CD4-positive, alpha-beta T cell treated with Interleukin-2 at 100 ng/mL for 4 hours (primary cell): ENCODE measurements at places on chromosomes 5 and 9.

DNA sequence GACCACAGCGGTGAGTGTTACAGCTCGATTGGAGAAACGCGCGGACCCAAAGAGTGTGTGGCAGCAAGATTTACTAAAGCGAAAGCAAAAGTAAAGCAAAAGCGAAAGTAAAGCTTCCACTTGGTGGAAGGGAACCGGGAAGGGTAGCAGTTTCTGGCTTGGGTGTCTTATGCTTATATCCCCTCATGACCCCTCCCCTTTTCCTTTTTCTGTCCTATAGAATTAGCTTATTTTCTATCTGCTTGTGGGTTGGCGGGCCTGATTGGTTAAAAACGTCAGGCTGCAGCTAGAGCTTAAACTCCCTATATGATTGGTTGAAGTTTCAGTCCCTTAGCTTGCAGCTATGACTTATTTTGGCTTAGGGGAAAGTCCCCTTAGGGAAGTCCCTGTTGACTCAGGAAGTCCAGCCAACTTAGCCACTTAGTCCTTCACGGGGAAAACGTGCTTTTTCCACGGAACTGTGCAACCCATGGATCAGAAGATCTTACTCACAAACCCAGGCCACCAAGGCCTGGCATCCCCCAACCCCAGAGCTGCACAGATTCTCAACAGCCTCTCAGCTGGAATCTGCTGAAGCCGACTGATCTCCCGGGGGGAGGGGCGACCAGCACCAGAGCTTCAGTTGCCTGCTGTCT, 114.2 kb upstream of the ADAMTS16 start:
- no peak for DNase-seq

- DNase-seq, result no peak
Observed at GRCh38 chr5:160516696-160517530, 95.3 kb downstream of the PTTG1 start.

GRCh38 chr5:170097934-170098333, 7.8 kb upstream of the FOXI1 start:
- DNase-seq, result no peak

DNA sequence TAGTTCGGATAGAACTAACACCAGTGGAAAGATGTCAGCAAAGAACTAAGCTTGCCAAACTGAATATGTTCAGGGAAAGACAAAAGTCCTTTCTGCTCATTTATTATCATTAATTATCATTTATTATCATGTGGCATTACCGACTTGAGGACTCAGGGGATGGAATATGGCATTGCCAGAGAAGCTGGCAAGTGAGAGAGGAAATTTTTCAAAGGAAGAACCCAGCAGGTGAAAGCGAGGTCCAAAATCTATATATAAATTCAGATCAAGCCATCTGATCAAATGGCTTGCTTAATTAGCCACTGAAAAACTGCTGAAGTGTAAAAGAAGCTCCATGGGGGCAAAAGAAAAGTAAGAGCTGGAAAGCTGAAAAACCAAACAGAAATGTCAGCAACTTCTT, 1049.6 kb upstream of the SEMA6A start:
- no peak for DNase-seq

- no peak for DNase-seq
Observed at GRCh38 chr5:60514152-60514551, 185.8 kb downstream of the DEPDC1B start.

DNA sequence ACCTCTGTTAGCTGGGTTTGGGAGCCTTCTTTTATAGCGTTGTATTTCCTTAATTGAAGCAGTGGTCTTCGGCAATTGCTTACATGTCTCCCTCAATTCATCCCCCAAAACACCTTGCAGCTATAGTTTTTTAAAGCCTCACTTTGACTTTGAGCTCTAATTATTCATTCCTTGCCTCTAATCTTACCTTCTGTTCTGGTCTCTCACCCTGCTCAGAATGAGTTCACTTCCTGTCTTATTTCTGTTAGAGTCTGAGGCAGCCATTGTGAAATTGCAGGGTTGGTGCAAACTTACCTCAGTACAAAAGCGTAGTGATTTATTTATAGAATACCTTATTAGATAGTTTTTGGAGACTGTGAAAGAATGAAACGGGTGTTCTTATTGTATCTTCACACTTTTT, 35.0 kb downstream of the AOPEP start:
- no peak for DNase-seq

DNA sequence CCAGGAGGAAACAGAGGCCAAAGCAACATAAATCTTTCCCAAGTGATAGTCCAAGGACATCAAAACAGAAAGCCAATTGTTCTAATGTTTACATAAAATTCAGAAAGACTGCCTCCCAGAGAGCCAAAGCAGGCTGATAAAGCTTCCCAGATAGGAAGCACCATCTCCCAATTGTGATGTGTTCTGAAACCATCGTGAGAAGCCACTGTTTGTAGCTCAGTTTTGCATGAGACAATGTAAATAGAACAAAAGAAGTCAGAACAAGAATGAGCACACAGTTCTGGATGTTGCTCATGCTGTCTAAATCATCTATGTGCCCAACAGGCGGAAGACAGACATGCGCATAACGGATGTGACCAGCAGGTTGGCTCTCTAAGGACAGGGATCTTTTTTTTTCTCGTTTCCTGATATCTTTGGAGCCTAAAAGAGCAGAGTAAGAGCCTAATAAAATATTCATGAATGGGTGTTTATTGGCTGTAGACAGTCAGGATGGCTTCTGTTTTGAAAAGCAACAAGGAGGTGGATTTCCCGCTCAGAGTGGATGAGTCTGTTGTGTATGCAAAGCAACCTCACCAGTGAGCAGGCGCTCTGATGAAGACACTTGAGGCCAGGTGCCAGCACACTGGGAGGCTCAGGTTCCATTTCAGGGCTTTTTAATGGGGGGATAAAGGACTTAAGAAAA, 113.6 kb downstream of the GNA14 start:
- DNase-seq, result no peak

- DNase-seq, result no peak
Observed at GRCh38 chr5:147406636-147407035, 103.2 kb downstream of the DPYSL3 start.

GRCh38 chr9:77523891-77524290, 124.2 kb downstream of the GNA14 start:
- DNase-seq, result no peak

DNA sequence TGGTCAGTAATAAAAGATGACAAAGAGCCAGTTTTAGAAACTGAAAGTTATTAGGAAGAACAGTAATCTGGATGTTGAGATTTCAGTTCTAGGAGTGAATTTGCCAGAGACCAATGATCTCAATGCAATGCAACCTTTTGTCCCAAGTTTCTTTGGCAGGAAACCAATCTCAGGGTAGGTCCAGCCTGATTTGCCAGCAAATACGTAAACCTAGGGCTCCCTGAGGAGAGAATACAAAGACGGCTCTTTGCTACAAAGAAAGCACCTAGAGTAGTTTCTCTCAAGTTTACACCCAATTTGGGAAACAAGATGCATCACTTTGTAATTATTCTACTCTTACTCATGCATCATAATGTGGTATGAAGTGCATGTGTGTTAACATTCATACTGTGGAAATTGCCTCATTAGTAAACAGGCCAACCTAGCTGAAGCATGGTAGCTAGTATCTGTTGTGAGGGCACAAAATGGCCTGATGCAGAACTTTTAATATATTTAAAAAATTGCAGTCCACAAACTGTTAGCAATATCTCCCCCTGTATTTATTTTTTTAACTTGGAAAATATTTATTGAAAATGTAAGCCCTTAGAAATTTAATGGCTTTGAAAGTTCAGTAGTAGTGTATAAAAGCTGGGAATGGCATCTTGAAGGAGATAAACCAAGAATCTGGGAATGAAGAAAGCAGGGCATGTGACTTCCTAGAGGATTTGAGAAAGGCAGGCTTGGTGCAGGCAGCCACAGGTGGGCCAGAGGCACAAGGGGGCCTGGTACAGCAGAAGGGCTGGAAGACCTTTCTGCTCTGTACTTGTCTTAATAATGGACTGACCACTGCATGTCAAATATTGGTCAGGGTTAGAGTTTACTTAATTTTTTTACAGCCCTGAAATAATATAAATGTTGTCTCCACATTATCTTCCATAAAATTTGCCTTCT, 59.5 kb downstream of the MAST4 start:
- no peak for DNase-seq

- DNase-seq, result no peak
Observed at GRCh38 chr5:172909931-172910502, 49.2 kb upstream of the RPL26L1 start.

GRCh38 chr9:131738293-131739132, 1.4 kb downstream of the RAPGEF1 start:
- no peak for DNase-seq

DNA sequence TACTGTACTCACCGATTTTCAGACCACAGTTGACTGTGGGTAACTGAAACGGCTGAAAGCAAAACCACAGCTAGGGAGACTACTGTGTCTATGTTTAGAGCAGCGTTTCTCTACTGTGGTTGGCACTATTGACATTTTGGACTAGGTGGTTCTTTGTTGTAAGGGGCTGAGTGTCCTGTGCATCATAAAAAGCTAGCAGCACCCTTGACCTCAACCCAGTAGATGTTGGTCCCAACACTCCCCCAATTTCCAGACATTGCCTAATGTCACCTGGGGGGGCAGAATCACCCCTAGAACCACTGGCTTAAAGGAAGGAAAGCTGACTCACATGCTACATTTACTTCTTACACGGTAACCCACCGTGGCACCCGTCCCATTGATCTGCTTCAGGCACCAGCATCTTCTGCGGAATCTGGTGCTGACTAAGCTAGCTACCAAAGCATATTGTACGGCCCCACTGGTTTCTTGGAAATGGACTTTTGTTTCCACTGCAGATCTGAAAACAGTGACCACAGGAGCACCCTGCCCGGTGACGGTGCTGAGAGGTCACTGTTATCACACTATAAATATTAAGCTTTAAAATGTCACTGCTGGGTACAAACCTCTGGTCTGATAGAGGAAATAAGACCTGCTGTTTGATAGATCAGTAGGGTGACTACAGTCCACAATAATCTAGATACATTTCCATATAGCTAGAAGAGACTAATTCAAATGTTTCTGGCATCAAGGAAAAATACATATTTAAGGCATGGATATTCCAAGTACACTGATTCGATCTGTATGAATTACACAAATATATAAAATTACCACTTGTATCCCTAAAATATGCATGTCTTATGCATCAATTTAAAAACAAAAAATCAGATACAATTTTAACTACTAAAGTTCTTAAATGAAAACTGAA, 151.4 kb downstream of the HSD17B3 start:
- peak; percentile 63 for DNase-seq

GRCh38 chr5:146440870-146441495, 6.2 kb upstream of the TCERG1 start:
- DNase-seq, result no peak

- DNase-seq, result no peak
Observed at GRCh38 chr9:73216100-73216499, 64.4 kb downstream of the ANXA1 start.

- DNase-seq, result no peak
Observed at GRCh38 chr5:30764704-30765103, 428.8 kb upstream of the CDH6 start.

GRCh38 chr9:13241283-13241682, 38.2 kb downstream of the MPDZ start:
- no peak for DNase-seq

GRCh38 chr5:145792840-145793239, 42.3 kb downstream of the PRELID2 start:
- no peak for DNase-seq

DNA sequence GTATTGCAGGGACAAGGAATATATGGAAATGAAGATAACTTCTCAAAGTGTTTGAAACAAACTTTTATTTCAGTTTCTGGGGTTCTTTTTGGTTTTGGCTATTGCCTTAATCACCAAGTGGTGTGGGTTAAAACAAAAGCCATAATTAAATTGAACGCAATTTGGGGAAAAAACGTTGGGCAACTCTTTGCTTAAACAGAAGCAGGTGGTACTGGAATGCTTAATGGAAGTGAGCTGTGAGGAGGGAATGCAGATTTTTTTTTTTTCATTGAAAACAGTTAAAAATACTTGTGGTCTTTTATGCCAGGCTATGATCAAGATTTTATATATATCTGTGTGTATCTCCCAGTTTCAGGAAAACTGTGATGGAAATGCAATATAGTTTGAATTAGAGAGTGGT, 195.7 kb upstream of the TUT7 start:
- DNase-seq, result no peak

- DNase-seq, result no peak
Observed at GRCh38 chr9:71908825-71909224, 2.2 kb downstream of the ABHD17B start.

DNA sequence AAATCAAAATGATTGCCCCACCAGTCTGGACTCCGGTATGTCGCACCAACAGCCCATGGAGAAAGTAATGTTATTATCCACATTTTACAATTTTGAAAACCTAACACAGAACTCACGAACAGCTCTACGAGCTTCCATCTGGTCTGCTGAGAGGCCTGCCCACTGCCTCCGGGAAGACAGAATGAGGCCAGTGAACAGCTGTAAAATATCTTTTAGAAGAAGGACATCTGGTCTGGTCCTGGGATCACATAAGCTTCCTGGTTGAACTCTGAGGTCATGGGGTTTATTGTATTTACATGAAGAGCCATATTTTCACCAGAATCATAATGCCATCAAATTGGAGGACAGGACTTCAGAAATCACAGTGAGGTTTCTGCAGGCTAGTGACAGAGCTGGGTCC, 89.0 kb downstream of the FRMD3 start:
- no peak for DNase-seq

DNA sequence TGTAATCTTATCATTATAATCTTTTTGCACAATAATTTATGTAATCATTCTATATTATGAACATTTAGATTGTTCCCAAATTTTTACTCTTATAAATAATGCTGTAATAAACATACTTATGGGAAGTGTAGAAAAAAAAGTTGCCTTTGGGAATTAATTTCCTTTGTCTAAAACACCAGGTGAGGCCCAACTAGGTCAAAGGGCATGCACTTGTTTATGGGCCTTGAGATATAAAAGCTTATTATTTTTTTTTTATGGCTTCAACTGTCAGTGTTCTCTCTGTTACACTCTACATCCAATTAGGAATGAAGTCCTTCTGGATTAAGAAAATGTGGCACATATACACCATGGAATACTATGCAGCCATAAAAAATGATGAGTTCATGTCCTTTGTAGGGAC, 6.5 kb upstream of the PRLR start:
- DNase-seq, result no peak

DNA sequence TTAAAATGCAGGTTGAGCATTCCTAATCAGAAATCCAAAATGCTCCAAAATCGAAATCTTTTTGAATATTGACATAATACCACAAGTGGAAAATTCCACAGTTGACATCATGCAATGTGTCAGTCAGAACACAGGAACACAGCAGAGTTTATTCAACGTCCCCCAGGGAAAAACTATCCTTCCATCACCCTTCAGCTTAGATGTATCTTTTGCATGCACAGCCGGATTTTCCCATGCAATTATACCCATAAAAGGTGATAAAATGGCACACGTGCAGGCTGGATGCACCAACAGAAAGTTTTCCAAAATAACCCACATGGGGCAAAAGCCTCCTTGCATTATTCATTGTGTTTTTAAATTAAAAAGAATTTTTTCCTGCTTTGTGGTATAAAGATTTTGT, 71.2 kb downstream of the RAB24 start:
- no peak for DNase-seq
